ENCODE measurements at places on chromosomes 11 and 22.

DNA sequence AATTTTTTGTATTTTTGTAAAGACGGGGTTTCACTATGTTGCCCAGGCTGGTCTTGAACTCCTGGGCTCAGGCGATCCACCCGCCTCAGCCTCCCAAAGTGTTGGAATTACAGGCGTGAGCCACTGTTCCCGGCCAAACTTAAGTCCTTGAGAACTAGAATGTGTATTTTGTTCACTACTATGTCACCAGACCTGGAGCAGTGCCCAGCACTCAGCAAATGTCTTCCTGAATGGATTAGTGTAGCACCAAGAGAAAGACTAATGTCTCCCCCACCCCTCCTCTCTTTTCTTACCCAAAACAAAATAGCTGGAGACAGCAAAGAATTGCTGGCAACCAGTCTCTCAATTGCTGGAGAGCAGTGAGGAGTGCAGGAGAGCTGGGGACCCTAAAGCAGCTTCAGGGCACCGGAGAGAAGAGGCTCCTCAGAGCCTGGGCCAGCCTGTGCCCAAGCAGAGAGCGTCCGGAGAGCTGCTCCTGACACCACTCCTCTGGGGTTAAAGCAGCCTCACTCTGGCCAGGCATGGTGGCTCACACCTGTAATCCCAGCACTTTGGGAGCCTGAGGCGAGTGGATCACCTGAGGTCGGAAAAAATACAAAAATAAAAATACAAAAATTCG is 14.9 kb downstream of the SLC25A18 start:
- DNase-seq = no peak

GRCh38 chr11:76159983-76160661 is 46.2 kb downstream of the WNT11 start:
- DNase-seq = no peak

GRCh38 chr22:43389227-43389836 is 22.5 kb upstream of the MPPED1 start:
- no peak for DNase-seq

DNA sequence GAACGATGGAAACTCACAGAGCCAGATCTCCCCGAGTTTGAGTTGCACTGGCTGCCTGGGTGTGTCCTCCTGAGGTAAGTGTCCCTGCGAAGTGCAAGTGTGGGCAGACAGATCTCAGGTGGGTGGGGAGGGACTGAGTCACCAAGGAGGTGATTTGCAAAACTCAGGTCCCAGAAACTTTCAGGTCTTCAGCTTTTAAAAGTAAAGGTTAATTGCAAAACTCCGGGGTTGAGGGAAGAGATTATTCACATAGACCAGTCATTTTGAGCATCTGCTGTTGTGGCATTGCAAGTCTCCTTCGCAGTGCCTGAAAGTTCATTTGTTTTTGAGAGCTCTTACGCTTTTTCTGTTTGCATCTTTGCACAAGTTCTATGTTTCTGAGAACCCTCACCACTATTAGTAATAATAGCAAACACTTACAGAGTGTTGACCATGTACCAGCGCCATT is 7.1 kb downstream of the CD44 start:
- DNase-seq = no peak

GRCh38 chr22:35749808-35750207 is 32.1 kb downstream of the APOL5 start:
- DNase-seq = no peak

GRCh38 chr11:109590782-109591181 is 168.8 kb downstream of the C11orf87 start:
- no peak for DNase-seq

GRCh38 chr11:13668957-13669521 is 571 bp downstream of the FAR1 start:
- peak; percentile 70 for DNase-seq

DNA sequence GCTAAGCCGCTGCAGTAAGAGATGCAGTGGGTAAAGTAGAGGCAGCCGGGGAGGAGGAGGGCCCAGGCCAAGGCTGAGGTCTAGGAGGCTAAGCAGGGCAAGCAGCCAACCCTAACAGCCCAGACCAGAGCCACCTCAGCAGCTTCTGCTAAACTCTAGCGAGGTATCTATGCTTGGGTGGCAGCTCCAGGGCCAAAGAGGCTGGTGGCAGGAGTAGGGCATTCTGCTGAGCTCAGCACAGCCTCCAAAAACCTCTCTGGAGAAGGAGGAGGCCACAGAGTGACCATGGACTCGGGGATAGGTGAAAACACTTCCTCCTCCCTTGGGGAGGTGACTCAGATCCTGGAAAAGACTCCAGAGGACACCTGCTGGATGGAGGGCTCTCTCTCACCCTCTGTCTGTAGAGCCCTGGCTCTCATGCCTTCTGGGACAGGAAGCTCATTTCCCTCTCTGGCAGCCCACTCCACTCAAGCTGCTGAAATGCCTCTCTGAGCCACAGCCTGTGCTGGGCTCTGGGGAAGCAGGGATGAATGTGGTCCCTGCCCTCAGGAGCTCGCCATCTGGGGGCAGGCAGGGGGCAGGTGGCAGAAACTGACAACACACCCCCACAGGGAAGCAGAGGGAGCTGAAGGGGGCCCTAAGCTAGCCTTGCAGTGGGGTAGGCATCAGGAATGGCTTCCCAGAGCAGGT is 16.5 kb upstream of the TPBGL start:
- DNase-seq = peak; percentile 90
